ENCODE measurements at places on chromosomes 2 and 18.
A peak's percentile ranks its signal among the peaks of the same experiment; 100 is the strongest.

DNA sequence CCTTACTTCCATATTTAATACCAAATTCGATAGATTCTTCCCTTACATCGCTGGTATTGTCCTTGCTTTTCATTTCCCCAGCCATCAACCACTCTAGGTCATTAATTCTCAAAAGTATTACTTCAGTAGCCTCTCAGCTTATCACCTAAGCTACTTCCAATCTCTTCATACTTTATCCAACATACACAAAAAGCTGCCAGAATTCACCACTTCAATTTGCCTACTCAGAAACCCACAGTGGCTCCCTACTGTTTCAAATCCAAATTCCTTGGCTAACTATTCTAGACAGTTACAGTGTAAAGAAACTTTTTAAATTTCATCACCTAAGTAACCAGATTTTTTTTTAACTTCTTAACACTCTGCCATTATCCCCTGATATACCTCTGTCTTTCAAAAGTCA, 4.7 kb downstream of the SLC25A12 start:
- DNase-seq, result no peak

DNA sequence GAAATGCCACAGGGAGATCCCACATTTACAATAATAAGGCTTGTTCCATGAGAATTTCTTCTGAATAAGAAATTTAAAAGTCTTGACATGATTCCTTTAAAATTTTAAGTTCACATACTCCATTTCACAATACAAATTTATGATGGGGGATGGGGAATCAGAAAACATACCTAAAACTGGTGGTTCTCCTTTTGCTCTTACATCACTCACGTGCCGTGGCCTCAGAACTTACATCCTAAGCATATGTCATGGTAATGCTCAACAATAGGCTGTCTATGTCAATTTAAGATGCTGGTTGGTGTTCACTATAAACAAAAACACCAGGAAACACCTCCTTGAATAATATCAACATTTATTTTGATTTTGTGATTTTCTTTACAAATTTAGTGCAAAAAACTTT, 12.8 kb downstream of the UPP2 start:
- DNase-seq, result no peak

GRCh38 chr2:158600155-158600802, 143.5 kb downstream of the PKP4 start:
- no peak for DNase-seq

- no peak for DNase-seq
Measured at GRCh38 chr2:54063967-54064535, 51.4 kb upstream of the ACYP2 start.

- no peak for DNase-seq
Measured at GRCh38 chr2:182522405-182522896, 95.6 kb upstream of the PDE1A start.

DNA sequence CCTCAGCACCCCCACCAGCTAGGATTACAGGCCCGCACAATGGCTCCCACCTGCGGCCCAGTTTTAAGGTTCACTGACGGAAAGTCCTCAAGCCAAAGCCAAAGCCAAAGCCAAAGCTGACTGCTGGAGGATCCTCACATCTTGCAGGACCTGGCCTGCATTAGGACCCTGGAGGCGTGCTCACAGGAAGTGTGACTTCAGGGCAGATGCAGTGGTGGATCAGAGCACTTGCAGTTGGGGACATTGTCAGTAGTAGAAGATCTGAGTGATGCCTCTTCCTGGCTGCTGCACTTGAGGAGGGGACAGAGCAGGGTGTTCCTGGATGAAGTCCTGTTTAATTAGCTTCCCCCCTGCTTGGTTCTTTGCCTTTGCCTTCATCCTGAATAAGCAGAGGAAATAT, 69.0 kb upstream of the ALPP start:
- peak; percentile 50 for DNase-seq

GRCh38 chr2:201152999-201153815, 29.7 kb upstream of the CASP10 start:
- DNase-seq, result no peak

DNA sequence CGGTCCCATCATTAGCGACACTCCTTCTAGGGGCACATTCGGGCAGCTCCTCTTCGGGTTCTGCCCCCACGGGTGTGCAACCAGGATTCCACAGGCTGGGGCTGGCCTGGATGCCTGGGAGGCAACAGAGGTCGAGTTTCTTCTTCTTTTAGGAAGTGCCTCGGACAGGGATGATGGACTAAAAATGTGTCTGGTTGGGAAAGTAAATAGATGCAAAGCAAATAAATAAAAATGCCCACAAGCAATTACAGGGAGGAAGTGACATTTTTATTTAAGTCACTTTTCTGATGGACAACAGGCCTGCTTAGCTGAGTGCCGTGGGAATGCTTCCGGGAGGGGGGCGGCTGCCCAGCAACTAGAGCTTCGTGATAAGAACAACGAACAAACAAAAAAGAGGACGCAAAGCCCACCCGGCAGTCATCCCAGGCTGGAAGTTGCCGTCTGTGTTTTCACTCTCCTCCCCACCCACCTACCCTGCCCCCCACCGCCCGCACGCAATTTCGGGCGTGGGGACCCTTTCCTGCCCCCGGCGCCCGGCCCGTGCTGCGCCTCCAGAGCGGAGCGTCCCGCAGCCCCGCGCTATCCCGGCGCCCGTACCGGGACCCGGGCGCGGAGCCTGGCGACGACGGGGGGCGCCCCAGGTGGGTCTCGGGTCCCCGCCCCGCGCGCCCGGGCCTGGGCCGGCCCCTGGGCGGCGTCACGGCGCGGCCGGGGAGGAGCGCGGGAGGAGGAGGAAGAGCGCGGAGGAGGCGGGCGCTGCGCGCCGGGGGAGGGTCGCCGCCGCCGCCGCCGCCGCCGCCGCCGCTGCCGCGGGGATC, 412 bp upstream of the NCK2 start:
- DNase-seq, result peak; percentile 80

- no peak for DNase-seq
Measured at GRCh38 chr2:121558329-121558728, 27.6 kb downstream of the RNU4ATAC start.

DNA sequence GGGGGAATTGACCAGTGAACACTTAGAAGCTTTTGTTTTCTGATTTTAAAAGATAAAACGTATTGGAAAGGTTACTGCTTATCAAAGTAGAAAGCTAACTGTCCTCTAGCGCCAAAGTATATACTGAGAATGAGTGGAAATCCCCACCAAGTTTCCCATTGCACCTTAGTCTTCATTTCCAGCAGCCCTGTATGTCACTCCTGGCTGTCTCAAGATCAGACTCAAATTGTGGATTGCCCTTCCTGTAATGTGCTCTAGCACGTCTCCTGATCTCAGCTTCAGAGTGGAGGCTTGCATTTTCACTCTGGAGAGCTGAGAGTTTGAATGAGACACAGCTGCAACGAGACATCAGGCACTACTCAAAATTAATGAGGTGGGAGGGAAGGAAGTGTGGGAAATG, 26.6 kb downstream of the MFF start:
- no peak for DNase-seq

DNA sequence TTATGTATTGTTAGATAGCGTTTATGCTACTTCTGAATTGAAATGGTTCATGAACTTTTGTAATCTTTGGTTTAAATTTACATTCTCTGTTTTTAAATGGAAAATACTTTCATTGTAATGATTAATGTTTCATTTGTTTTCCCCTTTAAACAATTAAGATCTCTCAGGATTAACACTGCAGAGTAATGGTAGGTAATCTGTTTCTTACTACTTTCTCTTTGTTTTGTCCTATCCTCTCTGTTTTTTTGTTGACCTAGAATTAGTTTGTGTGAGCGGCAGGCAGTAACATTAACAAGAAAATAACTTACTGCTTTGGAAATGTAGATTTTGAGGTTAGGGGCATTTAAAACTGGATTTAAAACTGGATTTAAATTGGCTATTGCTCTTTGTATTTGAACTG, 19.1 kb downstream of the SMAD4 start:
- DNase-seq, result no peak

DNA sequence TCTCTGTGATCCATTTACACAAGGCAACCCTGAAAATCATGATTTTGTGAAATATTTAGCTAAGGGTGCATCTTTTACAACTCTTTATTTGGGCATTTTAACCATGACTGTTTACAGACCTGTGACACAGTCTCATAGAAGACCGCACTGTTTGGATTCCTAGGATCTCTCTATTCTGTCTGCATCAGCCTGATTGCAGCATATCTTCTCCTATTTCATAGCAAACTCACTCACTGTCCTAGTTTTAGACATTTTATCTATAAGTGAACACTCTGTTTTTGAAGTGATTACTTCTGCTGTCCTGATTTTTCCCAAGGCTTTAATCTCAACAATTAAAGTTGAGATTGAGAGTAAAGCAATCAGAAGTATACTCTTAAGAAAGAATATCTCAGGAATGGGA, 56.2 kb downstream of the CAVIN2 start:
- no peak for DNase-seq

- no peak for DNase-seq
Measured at GRCh38 chr2:122239440-122239839, 484.0 kb downstream of the TSN start.

DNA sequence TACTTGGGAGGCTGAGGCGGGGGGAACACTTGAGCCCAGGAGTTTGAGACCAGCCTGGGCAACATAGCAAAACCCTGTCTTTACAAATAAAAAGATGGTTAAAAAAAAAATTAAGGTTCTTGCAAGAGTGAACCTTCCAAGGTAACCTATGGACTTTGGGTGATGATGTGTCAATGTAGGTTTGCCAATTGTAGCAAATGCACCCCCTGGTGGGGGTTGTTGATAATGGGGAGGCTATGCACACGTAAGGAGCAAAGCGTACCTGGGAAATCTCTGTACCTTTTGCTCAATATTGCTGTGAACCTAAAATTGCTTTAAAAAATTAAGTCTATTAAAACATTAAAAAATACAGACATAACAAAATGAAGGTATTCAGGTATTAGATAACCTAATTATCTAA, 70.4 kb downstream of the CWC22 start:
- peak; percentile 6 for DNase-seq

- DNase-seq, result no peak
Measured at GRCh38 chr2:110115291-110116032, at the start of gene MALL. Gene MALL, minus strand, starts transcription at chr2:110115822. Its CDS starts 30 bp downstream, at chr2:110115792.

DNA sequence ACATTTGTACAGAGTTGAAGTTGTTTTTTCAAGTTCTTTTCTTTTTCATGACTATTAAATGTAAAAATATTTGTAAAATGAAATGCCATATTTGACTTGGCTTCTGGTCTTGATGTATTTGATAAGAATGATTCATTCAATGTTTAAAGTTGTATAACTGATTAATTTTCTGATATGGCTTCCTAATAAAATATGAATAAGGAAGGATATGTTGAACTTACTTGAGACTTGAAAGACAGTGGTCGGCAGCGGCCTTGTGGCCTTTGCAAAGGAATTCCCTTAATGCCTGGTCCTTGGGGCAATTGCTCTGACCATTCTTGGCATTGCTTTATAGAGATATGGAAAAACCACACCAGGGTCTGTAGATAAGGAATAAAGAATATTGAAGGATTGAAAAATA, 25.9 kb upstream of the TMEM87B start:
- DNase-seq, result no peak

DNA sequence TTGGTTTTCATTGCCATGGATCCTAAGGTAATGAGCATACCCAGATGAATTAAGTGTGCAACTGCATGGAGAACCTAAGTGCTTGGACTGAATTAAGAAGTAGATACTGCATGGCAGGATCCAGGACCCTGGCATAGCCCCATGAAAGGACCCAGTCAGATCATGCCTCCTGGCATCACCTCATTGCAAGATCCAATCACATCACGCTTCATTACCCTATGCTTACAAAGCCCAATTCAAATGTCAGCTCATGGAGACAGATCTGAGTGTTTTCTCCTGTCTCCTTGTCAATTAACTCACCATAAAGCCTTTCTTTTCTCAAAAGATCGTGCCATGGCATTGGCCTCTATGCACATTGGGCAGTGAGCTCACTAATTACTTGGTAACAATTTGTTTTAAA, 519.8 kb upstream of the ZNF804A start:
- no peak for DNase-seq
